Activated CD4-positive, alpha-beta T cell treated with anti-CD3 and anti-CD28 coated beads for 48 hours (primary cell): ENCODE measurements at places on chromosomes 12 and 14.

DNA sequence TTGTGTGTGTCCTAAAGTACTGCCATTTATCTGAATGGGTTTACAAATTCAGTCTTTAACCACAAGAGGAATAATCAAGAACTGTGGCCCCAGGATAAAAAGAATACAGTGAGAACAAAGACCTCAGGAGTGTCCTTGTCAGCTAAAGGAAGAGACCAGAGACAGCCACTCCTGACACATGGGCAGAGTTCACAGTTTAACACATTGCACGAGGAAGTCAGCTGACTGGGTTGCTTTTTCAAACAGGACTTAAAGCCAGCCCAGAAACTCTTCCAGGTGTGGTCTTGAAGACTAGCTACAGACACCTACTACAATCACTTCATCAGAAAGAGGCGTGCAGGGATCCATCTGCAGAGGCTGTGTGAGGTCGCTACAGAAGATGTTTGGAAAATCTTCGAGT is 42.8 kb downstream of the GNS start:
- no peak for DNase-seq

DNA sequence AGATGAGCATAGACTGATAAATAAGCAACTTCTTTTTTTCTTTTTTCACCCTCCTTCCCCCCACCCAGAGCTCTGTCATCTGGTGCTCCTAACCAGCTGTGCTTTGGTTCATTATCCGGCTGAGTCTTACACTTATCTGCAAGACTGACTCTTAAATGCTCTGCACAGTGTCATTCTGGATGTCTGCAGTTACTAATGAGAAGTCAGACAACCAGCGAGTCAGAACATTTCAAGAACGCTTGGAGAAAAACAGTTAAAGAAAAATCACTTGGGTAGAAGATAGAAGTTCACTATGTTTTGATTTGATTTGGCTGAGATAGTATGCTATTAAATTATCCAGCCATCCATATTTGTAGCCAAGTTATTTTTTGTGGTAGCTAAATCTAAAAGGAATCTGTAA is 328.9 kb upstream of the PRICKLE1 start:
- no peak for DNase-seq

- no peak for DNase-seq
Measured at GRCh38 chr12:121238604-121239350, 28.8 kb downstream of the P2RX4 start.

DNA sequence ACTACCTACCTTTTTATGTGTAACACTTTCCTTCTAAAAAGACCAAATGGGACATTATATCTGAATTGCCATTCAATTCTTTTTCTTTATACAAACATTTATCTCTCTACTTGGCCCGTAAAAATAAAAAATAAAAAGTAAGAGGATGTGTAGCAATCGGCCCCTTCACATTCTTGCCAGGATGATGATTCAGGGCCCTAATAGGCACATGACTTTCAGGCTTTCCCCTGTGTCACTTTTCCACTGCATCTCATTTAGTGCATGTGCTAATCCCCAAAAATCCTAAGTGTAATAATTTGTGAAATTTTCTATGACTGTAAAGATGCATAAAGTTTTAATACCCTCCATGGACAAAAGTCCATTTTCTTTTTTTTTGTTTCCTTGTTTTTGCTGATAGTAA is 23.0 kb upstream of the ATP2B1 start:
- no peak for DNase-seq

DNA sequence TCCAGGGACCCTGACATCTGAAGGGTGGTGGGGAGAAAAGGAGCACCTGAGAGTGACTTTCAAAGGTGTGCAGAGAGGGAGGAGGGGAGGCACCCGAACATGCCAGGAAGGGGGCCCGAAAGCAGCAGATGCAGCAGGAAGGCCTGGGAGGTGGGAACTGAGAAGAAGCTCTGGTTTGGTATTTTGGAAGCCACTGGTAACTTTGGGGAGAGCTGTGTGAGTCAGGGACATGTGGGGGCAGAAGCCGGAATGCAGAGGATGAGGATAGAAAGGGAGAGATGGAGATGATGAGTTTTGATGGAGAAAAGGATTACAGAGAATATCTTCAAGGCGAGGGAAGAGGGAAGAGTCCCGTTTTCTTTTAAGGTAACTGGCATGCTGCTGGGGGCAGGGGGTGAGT is 50.1 kb downstream of the NRXN3 start:
- no peak for DNase-seq

GRCh38 chr12:62763312-62763711 is 171.6 kb downstream of the PPM1H start:
- DNase-seq = no peak

GRCh38 chr12:14611640-14612203 is 44.0 kb upstream of the PLBD1 start:
- no peak for DNase-seq

GRCh38 chr12:100114574-100114973 is 28.1 kb downstream of the BLTP3B start:
- DNase-seq = no peak

GRCh38 chr12:115866909-115867525 is 410.5 kb downstream of the MED13L start:
- no peak for DNase-seq

- DNase-seq = no peak
Measured at GRCh38 chr12:112243255-112244110, 118.1 kb downstream of the TRAFD1 start.

GRCh38 chr12:56715798-56716197 is 9.3 kb downstream of the NACA start:
- no peak for DNase-seq
